ENCODE measurements at places on chromosomes 3 and 15.

DNA sequence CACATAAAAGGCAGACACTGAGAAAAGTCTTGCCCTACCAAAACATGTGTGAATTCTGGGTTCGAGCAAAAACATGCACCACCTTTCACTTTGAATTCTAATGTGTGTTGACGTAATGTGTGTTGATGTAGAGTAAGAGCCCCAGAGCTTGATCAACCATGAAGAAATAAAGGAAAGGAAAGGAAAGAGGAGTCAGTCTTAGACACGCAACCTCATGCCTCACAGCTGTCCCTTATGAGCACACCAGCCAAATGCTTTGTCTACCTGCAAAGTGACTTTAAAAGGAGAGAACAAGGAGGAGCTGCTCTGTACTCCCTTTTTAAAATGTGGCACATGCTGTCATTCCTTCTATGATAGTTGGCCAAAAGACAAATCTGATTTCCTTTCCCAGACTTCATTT is 80.8 kb downstream of the RFTN1 start:
- DNase-seq = no peak

GRCh38 chr3:53114011-53114400 is 16.2 kb downstream of the RFT1 start:
- DNase-seq = peak; percentile 65

DNA sequence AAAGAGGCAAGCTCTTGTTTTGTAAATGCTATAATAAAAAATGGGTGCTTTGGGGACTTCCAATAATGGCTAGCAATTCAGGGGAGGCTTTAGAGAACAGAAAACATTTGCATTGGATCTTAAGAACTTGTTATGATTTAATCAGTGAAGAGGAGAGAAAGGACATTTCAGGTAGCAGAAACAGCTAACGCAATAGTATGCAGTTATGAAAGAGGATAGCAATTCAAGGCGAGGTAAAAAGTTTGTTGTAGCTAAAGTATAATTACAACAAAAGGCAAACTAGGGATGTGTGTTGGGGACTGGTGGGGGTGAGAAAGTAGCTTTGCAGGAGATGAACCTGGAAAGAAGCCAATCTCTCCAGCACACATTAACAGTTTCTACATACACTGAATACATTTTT is 558.7 kb upstream of the SEMA6D start:
- no peak for DNase-seq

DNA sequence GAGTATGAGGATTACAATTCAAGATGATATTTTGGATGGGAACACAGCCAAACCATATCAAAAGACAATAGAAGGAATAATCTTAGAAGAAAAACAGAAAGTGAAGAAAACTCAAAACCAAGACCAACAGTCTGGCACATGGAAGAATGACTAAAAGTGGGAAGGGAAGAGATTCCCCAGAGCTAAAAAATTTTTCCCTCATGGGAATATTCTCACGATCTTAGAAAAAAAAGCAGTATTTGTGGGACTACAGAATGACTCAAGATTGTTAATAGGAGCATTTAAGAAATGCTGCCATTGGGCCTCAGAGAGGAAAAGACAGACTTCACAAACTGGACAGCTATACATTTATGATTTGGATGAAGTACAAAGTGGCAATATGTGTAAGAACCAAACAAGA is 18.3 kb downstream of the OSTN start:
- DNase-seq = no peak

DNA sequence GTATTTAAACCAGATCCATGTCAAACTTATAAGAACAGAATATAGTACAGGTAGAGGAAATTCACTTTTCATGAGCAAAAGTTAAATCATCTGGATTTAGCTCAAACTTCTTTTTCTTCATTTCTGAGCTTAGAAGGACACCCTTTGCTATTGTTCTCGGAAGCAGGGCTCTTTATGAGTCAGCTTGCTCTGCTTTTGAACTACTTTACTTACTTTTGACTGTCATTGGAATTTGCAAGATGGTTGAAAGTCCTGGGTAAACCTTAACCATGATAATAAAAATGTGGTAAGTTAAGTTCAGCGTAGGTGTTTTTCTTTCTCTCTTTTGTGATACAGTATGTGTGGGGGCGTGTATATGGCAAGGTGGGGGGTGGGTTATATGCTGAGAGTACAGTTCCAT is 312.7 kb upstream of the DPH6 start:
- DNase-seq = no peak
